Activated CD4-positive, alpha-beta T cell treated with anti-CD3 and anti-CD28 coated beads for 36 hours (primary cell): ENCODE measurements at places on chromosomes 7 and 10. TPM values are rescaled to one million over a fixed set of nuclear protein-coding genes. Genes with fewer than 3 reads are reported as not detected.

GRCh38 chr10:124225467-124226270 lies 132.3 kb upstream of the CHST15 start:
- DNase-seq = peak; percentile 74

DNA sequence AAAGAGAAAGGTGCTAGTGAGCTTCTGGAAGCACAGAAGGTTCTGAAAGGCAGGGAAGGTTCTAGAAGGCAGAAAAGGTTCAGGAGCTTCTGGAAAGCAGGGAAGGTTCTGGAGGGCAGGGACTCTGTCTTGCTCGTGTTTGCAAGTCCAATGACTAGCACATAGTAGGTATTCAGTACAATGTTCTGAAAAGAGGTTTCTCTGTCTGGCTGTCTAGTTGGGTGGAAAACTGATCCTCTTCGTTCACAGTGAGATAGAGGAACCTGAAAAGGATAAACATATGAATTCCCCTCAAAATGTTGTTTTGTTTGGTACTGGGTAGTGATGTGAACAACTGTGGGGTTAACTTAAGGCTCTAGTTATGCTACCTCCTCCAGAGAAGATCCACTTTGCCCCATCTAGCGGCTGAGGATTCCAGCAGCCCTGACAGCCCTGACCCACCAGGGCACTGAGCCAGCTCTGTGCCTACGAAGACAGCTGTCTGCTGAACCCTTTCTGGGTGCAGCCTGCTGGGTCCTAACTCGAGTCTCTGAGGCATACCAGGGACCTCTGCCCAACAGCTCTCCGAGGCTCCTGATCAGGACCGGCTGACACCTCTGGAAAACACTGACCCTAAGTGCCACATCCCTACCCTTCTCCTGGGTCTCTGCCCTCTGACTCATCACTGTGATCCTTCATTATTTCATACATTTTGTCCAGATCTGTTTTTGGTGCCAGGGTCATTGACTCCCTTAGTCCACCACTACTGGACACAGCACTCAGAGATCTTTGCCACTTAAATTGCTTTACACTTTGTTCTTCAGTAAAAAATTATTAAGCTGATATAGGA lies 15.4 kb downstream of the PTPRN2 start:
- DNase-seq = no peak

DNA sequence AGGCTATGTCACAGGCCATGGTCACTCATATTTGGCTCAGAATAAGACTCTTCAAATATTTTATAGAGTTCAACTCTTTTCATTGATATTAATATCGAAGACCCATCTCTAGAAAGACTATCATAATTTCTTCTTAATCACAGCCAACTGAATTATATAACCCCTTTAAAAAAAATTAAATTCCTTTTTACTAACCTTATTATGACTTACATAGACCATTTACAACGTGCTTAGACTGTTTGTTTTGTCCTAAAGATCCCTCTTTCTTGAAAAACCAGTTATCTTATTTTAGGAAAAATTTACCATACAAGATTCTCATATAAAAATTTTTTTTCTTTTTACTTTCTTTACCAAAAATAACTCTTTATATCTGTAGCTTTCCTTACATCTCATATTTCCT lies 10.2 kb upstream of the TMEM254 start:
- no peak for DNase-seq

DNA sequence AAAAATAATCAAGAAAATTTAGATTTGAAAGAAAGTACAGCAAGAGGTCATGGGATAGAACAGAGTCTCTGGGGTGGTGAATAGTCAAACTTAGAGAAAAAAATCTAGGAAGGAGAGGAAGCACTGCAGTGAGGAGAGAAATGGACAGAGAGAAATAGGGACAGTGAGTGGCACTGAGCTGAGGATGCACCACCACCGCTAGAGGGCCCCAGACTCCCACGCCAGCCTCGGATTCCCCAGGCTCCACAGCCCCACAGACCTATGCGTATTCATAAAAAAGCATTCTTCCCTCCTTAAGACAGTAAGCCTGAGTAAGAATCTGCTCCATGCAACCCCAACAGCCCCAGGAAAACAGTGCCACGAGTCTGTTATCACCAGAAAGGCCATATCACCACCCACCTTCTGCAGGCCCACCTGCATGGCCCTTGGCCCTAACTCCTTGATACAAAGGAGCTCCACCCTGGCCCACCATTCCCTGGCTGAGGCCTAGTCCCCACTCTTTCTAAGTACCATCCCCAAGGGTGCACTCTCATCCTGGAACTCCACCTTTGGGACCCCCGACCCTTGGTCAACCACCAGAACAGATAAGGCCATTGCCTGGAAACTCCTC lies 91.0 kb downstream of the ALOX5 start:
- DNase-seq = peak; percentile 89

DNA sequence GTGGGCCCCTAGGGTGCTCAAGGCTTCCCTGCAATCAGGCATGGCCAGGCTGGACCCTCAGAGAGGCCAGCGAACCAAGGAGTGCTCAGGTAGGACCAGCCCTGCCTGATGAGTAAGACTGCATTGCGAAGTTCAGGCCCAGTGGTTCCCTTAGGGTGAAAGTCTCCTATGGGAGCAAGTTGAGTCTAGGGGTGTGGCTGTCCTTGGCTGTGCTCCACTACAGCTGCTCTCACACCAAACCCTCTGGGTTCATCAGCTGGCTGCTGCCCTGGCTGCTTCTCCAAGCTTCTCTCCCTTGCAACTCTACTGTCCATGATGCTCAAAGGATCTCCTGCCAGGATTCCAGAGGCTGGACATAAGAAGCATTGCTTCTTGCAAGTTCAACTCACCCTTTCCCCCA lies 18.7 kb downstream of the FAM25A start:
- no peak for DNase-seq

GRCh38 chr10:101724446-101724845 lies 29.5 kb upstream of the FBXW4 start:
- no peak for DNase-seq

DNA sequence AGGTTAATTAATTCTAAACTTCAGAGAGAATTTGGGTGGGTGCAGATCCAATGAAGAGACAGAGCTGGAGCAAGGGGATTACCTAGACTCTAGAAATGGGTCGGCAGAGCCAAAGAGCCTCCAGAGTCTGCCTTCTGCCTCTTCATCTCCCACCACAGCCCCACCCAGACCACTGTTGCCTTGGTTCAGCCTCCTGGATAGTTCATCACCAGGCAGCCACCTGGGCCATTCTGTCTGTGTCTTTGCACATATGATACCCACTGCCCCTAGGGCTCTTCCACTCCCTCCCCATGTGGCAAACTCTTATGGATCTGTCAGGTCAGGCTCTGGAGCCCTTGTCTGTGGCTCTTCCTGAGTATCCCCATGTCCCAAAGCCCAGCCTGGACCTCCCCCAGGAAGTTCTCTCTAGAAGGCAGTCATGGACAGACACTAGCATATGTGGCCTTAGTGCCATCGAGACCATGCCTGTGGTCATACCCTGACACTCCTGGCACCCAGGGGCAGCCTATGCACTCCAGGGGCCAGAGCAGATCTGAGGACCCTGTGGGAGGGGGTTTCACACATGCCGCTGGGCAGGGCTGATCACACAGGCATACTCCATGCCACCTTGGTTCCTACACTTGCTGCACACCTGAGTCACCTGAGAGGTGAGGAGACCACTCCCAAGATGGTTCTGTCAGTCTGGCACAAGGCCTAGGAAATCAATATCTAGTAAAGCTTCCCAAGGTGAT lies 41.6 kb downstream of the FRMPD2 start:
- no peak for DNase-seq

GRCh38 chr7:139598642-139599041 lies 75.2 kb downstream of the CLEC2L start:
- no peak for DNase-seq

GRCh38 chr10:112335111-112335867 lies 38.6 kb upstream of the ACSL5 start:
- DNase-seq = no peak

DNA sequence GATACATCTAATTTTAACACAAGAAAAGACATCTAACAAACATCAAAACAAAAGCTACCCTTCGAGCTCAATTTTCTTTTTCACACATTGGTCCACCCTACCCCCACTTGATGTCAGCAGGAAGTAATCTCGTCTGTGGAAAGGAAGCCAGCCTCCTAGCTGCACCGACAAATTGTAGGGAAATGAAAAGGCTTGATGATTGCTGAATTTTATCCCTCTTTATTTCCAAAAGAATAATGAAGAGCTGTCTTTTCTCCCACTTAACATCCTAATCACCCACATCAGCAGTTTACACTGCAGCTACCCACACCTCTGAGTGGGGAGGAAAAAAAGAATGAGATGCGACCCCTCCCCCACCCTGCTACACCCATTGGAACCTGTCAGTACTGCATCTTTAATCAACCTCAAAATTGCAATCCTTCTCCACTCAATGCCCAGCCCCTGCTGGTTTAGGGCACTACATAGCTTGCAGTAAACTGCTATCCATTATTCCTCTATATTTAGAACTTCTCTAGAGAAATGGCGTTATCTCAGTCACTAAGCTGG lies 10.6 kb upstream of the CPVL start:
- peak; percentile 9 for DNase-seq

GRCh38 chr7:80385508-80385907 lies 126.4 kb downstream of the GNAT3 start:
- DNase-seq = no peak

DNA sequence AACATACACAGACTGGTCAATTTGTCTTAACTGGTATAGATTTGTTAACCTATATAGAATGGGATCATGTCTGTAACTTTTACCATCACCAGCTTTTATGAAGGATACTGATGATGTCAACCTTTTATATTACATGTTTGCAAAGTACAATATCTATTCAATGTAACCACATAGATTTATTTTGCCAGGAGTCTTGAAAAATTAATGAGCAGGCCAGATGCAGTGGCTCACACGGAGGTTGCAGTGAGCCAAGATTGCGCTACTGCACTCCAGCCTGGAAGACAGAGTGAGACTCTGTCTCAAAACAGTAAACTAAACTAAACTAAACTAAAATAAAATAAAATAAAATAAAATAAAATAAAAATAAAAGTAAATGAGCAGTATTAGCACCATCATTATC lies 30.0 kb upstream of the PARD3 start:
- no peak for DNase-seq

GRCh38 chr7:157832866-157833607 lies 496.2 kb downstream of the DNAJB6 start:
- DNase-seq = no peak

DNA sequence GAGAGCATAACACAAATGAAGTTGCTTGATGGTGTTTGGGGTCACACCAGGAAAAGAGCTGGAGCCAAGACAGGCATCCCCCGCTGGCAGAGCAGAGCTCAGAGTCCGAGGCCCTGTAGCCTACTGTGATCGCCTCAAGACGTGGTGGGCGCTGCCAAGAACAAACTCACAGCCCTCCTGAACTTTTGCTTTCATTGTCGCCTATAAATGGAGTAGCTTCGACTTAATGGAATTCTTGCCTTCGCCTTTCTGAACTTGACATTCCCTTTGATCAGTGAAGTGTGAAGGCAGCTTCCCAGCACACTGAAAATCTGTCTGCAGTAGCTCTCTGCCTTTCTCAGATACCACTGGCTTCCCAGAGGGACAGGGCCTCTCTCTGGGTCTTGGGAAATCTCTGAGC lies 21.3 kb downstream of the CPXM2 start:
- no peak for DNase-seq

DNA sequence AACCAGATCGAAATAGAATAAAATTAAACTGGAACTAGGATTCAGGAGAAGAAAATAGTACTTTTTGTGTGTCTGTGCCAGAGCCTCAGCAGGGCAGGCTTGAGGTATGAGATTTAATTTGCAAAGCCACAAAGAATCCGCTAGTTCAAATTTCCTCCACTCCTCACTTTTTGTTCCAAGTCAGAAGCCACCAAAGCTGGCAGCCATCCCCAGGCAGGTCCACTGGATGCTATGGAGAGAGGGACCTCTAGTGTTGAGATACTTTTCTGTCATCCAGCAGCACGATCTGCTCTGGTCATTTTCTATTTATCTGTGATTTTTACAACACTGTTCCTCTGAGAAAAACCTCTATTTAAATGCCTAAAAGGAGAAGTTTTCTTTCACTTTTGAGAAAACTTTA lies 147.9 kb upstream of the FRMD4A start:
- DNase-seq = peak; percentile 58

GRCh38 chr10:22630234-22631174 lies 83.9 kb downstream of the PIP4K2A start:
- peak; percentile 57 for DNase-seq

DNA sequence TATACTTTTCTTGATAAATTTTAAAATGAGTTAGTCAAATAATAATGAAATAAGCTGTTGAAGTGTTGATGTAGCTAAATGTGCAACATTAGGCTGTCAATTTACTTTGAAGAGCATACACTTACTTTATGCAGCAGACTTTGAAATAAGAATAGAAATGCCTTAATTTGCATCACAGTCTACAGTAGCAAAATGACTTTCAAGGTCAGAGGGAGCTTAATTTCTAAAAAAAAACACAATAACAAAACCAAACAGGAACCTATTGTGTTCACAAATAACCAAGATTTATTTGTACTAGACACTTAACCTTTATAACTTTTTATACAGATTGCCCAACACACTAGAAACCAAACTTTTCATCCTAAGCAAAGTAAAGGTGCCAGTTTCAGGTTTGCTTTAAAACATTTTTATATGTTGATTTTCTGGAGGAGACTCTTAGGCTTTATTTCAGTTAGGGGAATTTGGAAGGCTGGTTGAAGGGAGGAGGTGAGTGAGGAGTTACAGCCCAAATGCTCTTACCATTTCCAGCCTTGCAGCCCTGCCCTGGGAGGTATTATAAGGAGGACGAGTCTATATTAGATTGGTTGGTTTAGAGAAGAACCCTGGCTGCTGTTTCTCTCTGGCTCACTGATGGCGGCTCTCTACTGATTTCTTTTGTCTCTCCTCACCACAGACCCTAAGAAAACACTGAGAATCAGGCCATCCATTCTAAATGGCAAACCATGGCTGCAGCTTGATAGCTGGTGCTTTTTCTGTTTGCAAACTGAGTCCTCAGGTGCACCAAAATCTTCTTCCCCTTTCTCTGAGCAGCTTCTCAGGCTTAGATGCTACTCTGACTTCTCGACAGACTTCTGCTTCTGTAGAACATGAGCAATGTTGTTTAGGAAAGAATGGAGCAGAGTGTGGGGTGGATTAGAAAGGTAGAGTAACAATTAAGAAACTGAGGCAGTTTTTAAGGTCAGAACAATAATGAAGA lies 55.2 kb upstream of the RPA3 start:
- no peak for DNase-seq

GRCh38 chr10:44033008-44033407 lies 351.9 kb downstream of the CXCL12 start:
- no peak for DNase-seq

GRCh38 chr7:21903020-21903786 lies 42.5 kb downstream of the CDCA7L start:
- no peak for DNase-seq

- no peak for DNase-seq
These were observed 73.1 kb downstream of the SLC13A1 start for GRCh38 chr7:123126691-123127090.

- DNase-seq = no peak
These were observed 19.4 kb downstream of the NRAP start for GRCh38 chr10:113644185-113645120.

The TMEM273 gene
- 28.0 TPM for total RNA-seq

The ARHGAP22 gene
- total RNA-seq = 0.47 TPM

The ARMH3 gene
- 16.0 TPM for total RNA-seq

The IKZF1 gene
- total RNA-seq = 260 TPM

The CACNB2 gene
- total RNA-seq = not detected

The AKR1D1 gene
- total RNA-seq = not detected

The DLX5 gene
- total RNA-seq = not detected

The SLC13A4 gene
- total RNA-seq = not detected

The SYCE1 gene
- 0.19 TPM for total RNA-seq

The CNPY1 gene
- total RNA-seq = not detected

The CTAGE15 gene
- total RNA-seq = not detected

The MYOZ1 gene
- not detected for total RNA-seq

The VWA2 gene
- total RNA-seq = not detected

The BAMBI gene
- total RNA-seq = 0.09 TPM
